Coronary artery (tissue), 2 donors: ENCODE measurements at places on chromosomes 12 and 14.

- DNase-seq = no peak
Measured at GRCh38 chr12:124422142-124422569, 127.3 kb downstream of the RFLNA start.

- DNase-seq = no peak
Measured at GRCh38 chr14:74610866-74611649, 979 bp downstream of the LTBP2 start.

- DNase-seq = no peak
Measured at GRCh38 chr14:39217214-39217879, 16.4 kb upstream of the MIA2 start.

- DNase-seq = no peak
Measured at GRCh38 chr12:115223322-115223721, 539.3 kb upstream of the TBX3 start.

GRCh38 chr12:113067987-113068935 is 11.7 kb downstream of the DTX1 start:
- no peak for DNase-seq

DNA sequence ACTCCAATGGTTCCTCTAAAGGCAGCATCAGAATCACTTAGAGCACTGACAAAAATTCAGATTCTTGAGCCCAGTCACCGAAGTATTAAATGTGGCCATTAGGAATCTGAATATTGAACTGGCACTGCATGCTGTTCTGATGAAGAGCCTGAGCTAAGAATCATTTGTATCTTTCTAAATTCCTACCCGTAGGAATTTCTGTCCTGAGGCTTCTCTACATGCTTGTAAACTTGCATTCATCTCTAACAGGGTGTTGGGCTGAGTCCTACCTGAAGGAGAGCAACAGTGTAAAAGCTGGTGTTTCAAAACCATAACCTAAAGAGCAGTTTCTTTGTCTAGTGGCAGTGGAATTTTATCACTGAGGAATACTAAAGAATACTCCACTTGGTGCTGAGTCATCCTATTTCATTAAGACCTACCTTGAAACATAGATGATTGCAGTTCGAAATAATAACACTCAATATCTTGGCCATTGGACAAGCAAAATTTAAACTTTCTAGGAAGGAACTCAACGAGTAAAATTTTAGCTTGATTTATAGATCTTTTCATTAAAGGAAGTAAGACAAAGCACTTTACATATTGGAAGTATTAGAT is 35.5 kb upstream of the C12orf75 start:
- DNase-seq = no peak

DNA sequence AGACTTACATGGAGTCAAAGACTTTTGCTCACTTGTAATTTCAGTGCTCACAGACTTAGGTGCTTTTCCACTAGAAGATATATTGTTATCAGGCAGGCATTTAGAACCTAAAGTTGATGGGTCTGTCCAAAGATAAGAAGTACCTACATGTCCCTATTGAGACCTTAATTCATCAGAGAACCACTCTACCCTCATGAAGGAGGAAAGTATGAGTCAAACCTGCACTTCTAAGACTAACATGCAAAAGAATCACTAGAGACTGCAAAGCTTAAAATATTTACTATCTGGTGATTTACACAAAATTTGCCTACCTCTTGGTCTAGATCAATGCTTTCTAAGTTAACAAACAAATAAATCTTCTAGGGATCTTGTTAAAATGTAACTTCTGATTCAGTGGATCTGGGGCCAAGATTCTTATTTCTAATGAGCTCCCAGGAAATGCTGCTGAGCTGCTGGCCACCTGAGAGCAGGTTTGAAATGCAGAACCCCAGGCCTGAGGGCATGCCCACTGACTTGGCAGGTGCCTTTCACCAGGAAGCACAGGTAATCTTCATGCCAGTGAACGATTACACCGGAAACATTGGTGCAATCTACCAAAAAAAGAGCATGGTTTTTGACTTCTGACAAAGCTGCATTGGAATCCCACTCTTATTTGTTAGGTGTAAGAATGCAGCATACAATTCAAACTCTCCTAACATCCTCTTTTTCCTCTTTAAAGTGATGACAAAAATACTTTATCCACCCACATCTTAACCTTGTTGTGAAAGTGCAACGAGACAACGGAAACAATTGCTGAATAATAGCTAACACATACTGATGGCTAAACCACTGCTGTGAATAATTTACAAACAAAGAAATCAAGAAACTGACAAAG is 214.2 kb downstream of the ADAMTS20 start:
- DNase-seq = no peak

- DNase-seq = no peak
Measured at GRCh38 chr14:104806625-104807465, 5.9 kb downstream of the ZBTB42 start.

DNA sequence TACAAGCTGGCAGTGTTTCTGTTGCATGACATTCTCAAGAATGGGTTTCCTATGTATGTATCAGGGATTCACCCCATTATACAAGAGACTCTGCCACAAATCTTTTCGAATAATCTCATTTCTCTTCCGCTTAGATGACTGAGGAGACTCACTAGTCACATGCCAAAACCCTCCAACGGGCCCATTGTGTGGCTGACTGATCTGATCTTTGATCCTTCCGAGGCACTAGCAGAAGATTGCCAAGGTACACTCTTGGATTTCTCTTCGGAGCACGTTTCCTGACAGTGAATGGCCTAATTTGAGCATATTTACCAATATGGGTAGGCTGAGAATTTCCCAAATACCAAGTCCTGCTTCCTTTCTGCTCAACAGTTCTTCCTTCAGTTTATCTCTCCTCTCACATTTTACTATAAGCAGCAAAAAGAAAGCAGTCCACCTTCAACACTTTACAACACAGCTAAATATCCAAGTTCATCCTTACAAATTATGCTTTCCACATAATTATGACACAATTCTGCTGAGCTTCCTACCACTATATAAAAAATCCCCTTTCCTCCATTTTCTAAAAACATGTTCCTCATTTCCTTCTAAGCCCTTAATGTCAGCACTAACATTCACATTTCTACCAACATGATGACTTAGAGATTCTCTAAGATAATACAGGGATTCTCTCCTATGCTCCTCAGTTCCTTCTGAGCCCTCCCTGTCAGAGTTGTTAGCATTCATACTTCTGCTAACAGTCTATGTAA is 11.0 kb downstream of the PRPH start:
- DNase-seq = no peak

- no peak for DNase-seq
Measured at GRCh38 chr12:106152334-106152733, 13.6 kb upstream of the NUAK1 start.

GRCh38 chr12:26514364-26514763 is 318.6 kb downstream of the ITPR2 start:
- DNase-seq = no peak

DNA sequence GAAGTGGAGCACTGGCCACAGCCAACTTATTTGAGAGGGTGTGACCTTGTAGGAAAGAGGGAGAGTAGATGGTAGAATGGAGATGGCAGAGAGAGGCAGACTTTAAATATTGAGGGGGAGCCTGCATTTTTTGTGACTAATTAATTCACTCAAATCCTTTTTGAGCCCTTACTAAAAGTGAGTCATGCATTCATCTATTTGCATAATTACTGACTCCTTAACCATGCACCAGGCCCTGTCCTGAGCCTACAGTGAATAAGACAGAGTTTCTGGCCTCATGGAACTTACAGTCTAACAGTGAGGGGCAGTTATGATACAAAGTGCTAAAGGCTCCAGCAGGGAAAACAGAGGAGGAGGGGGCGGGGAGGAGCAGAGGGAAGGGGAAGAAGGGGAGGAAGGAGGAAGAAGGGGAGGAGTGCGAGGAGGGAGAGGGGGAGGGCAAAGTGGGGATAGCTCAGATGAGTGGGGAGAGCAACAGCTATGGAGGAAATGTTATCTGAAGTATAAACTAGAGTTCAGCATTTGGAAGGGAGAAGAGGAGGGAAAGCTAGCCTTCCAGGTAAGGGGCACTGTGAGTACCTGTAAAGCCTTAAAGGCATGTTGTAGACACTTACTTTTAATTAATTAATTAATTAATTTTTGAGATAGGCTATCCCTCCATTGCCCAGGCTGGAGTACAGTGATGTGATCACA is 7.5 kb upstream of the CTDSP2 start:
- no peak for DNase-seq

GRCh38 chr12:2811801-2812200 is 667 bp upstream of the ITFG2 start:
- no peak for DNase-seq

- DNase-seq = peak; percentile 62
Measured at GRCh38 chr14:101474563-101475455, 86.5 kb upstream of the DIO3 start.

GRCh38 chr12:95368931-95369330 is 105.0 kb upstream of the METAP2 start:
- DNase-seq = no peak

- DNase-seq = no peak
Measured at GRCh38 chr12:3470296-3470695, 20.7 kb upstream of the PRMT8 start.

- no peak for DNase-seq
Measured at GRCh38 chr12:12779529-12779928, 5.9 kb upstream of the APOLD1 start.

DNA sequence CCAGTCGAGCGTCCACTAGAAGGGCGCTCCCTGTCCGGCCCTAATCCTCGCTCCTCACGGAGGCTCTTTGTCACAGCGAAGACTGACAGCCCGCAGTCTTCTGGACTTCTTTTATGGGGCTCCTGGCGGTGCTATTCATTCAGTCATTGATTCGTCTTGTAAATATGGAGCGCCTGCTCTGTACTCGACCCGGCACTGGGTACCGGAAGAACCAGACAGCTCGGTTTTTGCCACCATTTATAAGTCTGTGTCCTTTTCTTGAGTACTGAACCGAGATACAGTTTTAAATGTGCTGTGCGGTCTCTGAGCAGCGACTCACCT is 570 bp downstream of the DMAC2L start:
- no peak for DNase-seq

DNA sequence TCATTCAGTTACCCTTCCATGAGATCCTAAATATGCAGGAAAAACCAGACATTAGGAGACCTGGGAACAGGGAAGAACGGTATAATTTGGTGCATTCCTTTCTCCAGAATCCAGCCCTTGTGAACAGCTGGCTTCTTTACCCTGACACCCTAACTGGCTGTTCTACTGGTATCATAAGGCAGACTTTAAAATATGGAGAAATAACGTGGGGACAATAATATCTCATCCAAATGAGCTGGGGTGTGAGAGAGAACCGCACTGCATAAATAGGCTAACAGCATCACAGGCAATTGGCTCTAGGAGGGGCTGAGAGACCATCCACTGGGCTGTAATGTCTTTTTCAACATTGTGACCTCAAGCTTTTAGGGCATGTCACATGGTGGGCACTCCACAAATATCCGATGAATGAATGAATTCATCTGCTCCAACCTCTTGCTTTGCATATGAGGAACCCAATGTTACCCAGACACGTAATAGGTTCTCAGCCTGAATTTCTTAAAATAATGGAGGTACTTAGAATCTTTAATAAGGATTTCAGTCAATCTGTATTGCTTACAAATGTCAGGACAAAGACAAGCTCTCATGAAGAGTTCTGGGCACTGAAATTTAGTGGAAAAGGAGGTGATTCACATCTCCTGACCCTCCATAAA is 157.9 kb downstream of the SAMD4A start:
- no peak for DNase-seq

GRCh38 chr14:92755495-92755894 is 7.1 kb upstream of the LGMN start:
- DNase-seq = no peak

GRCh38 chr12:94570161-94570560 is 80.2 kb downstream of the TMCC3 start:
- no peak for DNase-seq

DNA sequence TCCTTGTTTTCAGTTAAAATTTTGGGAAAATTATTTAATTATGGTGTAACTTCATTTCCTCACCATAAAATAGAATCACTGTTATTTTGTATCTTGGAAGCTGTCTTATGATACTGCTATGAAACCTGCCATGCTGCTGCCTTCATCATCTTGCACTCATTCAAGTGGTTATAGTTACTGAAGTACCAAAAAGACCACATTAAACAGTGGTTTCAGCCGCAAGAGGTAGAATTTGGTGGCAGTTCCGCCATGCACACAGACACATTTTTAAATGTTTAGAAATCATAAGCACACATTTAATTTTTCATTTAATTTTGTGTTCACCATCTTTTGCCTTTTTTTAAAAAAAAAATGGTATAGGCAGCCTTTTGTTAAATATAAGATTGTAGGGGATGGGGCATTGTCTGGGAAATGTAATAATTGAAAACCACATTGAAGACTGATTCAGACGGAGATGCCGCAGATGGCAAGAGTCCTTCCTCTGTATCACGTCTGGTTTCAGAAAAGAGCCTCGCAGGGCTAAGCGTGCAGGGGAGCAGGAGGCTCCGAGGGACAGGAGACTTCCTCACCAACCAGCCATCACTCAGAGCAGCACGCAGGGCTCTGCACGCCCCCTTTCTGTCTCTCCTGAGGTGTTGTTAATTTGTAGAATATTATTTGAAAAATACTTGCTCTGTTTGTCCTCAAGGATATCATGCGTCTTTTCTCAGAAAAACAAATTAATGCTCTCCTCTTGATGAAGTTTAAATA is 115.2 kb upstream of the PELI2 start:
- DNase-seq = no peak
